ENCODE measurements at places on chromosomes 3 and 15.

- no peak for DNase-seq
Measured at GRCh38 chr3:188152660-188153436, 1.1 kb upstream of the LPP start.

DNA sequence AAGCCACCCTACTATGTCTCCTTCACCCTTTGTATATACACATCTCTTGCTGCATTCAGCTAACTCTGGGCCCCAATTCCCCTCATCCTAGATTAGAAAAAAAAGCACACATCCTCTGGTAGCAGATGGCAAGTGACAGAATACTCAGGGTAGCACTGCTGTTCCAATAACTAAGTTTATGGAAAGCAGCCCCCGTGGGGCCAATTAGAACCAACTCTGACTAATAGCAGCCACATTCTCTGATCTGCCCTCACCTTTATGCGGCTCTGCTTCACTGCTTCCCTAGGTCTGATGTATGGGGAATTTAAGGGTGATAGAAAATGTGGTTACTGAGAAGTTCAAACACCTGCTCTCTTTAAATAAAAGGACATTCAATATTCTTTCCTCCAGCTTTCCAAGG is 74.9 kb upstream of the SETMAR start:
- DNase-seq: no peak

DNA sequence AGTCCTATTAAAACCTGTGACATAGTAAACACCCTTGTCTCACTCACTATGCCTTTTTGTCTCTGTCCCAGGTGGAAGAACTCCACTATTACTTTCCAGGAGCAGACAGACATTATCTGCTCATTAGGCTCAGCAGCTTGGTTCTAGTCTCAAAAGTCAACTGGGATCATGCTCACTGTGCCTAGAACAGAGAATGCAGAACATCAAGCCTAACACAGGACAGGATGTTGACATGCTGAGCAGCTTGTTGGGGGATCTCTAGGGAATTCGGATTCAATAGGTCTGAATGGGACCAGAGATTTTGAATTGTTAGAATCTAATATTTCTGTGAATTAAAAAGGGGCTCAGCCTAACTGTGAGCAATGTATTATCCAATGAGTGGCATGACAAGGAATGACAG is 6.4 kb downstream of the MB21D2 start:
- no peak for DNase-seq

DNA sequence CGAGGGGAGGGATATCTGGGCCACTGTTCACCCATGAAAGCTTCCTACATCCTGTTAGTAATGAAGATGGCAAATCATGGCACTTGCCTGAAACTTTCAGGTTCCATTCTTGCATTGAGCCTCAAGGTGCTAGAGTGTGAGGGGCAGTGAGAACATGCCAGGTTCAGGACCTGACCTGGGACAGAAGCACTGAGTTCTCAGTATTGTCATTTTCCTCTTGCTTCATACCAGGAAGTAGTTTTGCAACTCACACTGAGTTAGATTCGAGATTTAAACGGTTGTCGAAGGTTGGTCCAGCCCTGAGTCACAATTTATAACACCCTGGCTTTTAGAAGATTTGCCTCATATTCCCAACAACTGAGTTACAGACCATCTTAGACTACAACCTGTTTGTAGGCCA is 11.8 kb upstream of the MEIS2 start:
- no peak for DNase-seq

DNA sequence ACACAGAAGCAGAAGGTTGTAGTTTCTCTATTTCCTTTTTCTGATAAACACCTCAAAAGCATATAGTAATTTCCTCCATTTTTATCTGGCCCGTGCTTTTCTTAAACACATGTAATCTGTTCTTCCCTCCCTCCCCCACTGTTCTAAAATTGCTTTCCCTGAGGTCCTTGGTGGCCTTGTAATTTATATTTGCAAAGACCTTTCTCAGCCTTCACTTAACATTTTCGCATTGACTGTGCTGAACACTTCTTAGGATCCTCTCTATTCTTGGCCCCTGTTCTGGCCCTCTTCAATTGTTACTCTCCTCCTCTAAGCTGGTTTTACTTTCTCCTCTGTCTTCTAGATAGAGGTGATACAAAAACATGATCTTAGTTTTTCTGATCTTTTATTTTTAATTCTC is 28.3 kb downstream of the GAP43 start:
- DNase-seq: no peak

DNA sequence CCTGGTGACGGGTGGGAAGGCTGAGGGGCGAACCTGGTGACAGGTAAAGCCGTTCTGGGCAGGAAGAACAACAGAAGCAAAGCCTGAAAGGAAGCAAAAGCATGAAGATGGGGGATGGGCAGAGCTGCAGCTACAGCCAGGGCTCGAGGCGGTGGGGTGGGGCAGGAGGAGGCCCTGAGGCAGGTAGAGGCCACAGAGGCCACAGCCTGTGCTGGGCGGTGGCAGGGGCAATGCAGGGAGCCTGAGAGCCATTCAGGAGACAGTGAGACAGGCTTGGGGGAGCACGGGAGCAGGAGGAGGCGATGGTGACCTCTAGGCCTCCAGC is 8.2 kb downstream of the PCSK6 start:
- no peak for DNase-seq

DNA sequence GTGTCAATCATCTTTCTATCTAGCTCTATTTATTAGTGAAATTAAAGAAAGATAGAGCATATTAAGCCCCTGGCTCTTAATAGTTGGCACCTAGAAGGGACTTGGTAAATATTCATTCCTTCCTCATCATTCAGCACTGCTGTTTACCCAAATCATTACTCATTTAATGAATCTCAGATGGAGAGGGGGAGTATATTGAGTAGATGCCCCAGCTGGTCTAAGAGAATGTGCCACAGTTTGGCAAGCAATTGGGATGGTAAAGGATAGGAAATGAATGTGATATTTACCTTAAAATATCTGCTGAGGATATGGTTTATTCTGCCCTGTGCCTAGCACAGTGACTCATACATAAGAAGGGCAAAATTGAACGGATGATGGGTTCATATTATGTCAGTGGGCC is 6.0 kb downstream of the IL1RAP start:
- DNase-seq: no peak

GRCh38 chr3:121980450-121980796 is 41.6 kb downstream of the ILDR1 start:
- no peak for DNase-seq

- DNase-seq: no peak
Measured at GRCh38 chr15:89399238-89400115, 64.9 kb upstream of the POLG start.

DNA sequence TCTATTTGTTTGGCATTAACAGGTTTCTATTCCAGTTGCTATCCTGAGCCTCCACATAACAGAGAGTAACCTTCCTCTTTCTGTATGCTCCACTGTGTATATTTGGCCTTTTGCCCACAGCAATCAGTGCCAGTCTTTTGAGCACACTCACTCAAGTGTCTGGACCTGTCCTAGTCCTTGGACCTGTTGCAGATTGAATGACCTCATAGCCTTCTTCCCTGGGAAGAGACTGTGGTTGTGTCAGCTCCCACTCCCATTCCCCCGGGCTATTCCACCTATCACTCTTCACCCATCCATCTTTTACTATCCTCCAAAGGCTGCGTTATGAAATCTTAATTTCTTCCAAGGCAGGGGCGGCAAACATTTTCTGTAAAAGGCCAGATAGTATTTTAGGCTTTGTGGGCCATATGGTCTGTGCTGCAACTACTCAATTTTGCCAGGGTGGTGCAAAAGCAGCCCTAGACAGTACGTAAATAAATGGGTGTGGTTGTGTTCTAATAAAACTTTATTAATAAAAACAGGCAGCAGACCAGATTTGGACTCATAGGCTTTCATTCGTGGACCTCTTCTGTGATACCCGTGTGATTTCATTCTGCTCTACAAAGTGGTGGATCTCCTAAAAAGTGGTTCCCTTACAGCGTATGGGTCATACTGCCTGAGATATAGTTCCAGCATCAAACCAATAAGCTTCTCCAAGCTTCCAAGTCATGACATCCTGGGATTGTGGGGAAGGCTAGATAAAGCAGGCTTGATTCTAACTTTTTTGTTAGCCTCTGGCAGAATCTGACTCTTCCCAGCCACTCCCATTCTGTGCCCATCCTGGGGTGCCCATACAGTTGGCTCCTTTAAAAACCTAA is 57.4 kb downstream of the CDAN1 start:
- DNase-seq: no peak

DNA sequence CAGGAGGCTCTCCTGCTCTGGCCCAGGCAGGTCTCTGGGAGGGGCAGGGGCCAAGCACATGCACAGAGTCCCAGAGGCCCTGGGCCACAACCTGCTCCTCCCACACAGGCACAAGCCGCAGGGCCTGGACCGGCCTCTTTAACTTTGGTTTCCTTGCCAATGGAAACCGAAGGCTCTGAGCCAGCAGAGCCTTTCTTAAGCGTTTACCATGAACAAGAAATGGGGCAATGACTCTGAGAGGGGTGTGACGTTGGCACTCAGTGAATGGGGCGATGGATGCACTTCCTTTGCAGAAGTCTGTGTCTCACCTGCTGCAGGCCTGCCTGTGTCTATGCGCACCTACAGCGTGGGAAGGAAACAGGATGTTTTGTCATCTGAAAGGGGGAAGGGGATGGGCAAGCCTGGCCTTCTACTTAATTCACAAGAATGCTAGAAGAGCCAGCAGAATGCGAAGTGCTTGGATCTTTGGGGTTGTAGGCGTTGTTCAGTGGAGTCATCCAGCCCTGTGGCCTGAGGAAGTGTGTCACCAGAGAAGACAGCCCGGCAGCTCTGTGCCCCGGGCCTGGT is 41.8 kb downstream of the IFT122 start:
- DNase-seq: peak; percentile 64

DNA sequence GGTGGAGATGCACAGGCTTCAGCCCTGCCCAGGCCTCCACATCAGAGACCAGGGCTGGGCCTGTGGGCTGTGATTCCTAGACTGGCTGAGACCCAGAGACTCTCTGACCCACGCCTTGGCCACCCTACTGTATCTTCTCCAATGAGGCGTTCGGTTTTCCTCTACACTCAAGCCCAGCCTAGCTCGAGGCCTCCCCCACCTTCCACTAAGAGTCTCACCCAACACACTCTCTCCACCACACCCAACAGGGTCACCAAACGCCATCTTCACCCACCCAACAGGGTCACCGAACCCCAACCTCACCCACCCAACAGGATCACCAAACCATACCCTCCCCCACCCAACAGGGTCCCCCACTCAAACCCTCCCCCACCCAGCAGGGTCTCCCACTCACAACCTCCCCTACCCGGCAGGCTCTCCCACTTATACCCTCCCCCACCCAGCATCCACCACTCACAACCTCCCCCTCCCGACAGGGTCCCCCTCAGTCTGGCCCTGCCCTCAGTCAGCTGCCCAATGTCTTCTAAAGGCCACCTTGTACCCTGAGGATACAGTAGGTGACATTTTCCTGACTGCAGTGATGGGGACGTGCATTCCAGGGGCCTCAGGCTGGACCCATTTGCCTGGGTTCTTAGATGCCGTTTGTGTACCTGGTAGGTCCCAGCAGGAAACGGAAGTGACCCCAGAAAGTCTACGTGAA is 20.4 kb downstream of the CFAP100 start:
- DNase-seq: no peak

DNA sequence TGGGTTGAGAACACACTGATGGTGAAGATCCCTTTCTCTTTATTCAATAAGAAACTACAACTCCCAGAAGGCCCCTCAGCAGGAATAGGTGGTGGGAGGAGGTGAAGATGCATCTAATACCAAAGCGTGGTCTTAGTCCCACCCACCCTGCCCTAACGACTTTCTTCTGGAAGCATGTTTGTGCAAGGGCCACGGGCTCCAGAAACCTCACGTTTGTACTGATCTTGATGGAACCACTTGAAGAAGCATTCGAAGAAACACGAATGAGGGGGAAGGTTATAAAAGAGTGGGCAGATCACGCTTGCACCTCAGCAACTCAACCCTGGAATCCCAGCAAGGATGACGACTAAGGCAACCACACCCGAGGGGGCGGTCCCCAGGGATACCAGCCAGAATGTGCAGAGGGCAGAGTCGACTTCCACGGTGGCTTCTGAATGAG is 10.6 kb upstream of the SLC25A36 start:
- no peak for DNase-seq

- no peak for DNase-seq
Measured at GRCh38 chr3:45462522-45463265, 74.3 kb downstream of the LARS2 start.

GRCh38 chr3:53753518-53754183 is 92.6 kb downstream of the CHDH start:
- peak; percentile 42 for DNase-seq

All from CD4-positive, alpha-beta T cell treated with Interleukin-6 at 100 ng/mL for 8 hours (primary cell).